ENCODE measurements at places on chromosomes 11 and 22.

- H3K4me3 ChIP-seq: no peak overlapping the region
- DNase-seq: no peak
- H3K27ac ChIP-seq: no peak overlapping the region
- H3K4me1 ChIP-seq: peaks cover 13% of the 10 kb centered on the region
Observed at GRCh38 chr11:60927600-60927999, 3.3 kb downstream of the TMEM132A start.

DNA sequence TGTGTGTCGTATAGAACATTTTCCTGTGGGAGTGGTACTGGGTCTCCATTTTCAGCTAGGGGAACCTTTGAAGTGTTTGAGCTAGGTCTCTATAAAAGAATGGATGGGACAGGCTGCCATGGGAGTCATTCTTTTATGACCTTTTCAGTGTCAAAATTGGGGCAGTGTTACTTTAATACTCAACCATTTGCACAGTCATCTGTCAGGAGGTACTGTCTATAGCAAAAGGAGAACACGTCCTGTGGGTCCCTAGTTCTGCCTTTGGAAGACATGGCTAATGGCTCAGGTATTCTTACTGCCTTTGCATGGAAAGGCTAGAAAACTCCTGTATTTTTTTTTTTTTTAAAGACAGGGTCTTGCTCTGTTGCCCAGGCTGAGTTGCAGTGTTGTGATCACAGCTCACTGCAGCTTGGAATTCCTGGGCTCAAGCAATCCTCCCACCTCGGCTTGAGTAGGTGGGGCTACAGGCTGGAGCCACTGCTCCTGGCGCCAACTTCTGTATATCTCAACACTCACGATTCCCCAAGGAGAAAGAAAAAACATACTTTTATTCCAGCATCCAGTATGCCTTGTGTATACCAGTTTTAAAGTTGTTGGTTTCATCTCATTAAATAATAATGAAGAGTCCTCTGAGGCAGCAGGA, 2.1 kb upstream of the ATF4 start:
- DNase-seq: no peak
- H3K4me1 ChIP-seq: peaks cover 14% of the 10 kb centered on the region
- peak overlapping the region; percentile 100 for H3K27ac ChIP-seq
- peaks cover 79% of the 10 kb centered on the region for H3K36me3 ChIP-seq
- H3K27me3 ChIP-seq: no peaks in the 10 kb centered on the region

DNA sequence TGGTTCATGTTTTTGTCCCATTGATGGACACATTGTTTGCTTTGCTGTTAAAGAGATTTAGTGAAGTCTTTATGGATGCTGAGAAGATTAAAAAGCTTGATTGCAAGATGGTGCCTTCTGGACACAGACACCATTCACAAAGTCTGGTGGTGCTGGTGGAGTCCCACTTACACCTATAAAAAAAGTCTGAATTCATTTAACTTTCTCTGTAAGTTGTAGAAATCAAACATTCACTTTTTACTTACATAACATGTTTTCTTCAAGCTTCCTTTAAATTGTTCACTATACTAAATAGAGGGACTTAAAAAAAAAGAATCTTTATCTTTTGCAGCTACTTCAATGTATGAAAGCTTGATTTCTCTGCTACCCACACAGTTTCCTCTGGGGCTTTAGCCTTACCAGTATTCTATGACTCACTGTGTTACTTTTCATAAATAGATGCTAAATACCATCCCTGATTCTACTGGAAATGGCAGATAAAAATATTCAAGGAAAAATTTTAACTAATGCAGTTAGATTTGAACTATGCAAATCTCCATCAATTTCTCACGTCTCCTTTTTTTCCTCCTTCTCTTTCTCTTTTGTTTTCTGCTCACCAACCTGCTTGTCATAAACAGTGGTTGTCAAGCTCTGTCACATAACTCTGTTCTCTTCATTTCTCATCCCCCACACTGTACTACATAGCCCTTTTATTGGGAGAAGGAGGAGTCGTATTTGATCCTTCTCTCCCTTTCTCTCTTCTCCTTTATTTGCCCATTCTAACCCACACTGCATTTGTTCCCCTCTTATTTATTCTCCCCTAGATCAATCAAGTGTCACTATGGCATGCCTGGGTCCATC, 89.7 kb downstream of the FAM76B start:
- no peak overlapping the region for H3K27ac ChIP-seq
- no peak for DNase-seq
- peaks cover 13% of the 10 kb centered on the region for H3K4me1 ChIP-seq
- no peaks in the 10 kb centered on the region for H3K27me3 ChIP-seq
- H3K4me3 ChIP-seq: no peak overlapping the region

DNA sequence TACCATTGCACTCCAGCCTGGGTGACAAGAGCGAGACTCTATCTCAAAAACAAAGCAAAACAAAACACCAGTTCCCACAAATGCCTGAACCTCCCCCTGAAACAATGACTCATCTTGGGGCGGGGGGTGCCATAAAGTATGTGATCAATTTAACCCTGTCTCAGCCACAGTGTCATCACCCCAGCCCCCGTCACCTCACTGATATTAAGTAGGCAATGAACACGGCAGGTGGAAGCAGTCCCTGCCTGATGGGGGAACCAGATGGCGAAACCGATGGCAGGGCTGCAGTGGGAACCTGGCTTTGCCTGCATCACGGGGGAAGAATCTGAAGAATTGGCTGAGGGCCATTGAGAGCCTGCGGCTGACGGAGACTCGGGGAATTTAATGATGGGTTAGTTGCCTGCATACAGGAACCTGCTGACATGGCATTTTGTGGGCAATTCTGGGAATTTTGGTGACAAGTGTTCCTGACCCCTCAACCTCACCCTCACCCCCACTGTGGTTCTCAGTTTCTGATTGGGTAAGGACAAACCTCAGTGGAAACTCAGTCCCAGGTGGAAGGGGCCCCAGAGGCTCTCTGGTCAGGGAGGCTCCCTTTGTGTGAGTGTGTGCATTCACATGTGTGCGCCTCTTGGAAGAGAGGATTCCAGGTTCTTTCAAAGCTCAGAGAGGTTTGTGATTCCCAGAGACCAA, 39.1 kb upstream of the SHISAL1 start:
- DNase-seq: peak; percentile 95
- H3K4me1 ChIP-seq: peaks cover 19% of the 10 kb centered on the region
- peak overlapping the region; percentile 74 for H3K27ac ChIP-seq
- H3K36me3 ChIP-seq: no peaks in the 10 kb centered on the region
- H3K27me3 ChIP-seq: peaks cover under 1% of the 10 kb centered on the region

DNA sequence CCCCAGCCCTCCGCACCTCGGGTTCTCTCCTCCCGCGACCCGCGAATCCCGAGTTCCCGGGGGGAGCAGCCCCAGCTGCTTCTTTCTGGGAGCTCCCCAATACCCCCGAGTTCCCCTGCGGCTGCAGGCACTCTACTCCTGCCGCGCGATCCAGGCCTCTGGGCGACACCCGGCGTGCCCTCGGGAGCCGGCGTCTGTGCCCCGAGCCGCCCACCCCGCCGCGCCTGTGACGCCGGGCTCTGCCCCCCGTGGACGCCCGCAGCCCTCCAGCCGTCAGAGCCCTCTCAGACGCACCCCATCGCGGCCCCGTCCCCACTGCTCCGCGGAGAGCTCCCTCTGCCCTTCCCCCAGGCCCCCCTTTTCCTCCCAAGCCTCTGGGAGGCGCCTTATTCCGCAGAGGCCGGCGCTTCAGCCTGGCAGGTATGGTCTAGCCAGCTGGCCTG, 422 bp downstream of the GLB1L2 start:
- H3K4me3 ChIP-seq: peak overlapping the region; percentile 76
- H3K27ac ChIP-seq: no peak overlapping the region
- DNase-seq: peak; percentile 6
- no peaks in the 10 kb centered on the region for H3K27me3 ChIP-seq
- peaks cover 12% of the 10 kb centered on the region for H3K4me1 ChIP-seq
- H3K36me3 ChIP-seq: peaks cover 14% of the 10 kb centered on the region

GRCh38 chr11:3605771-3606203, 36.0 kb downstream of the ART5 start:
- no peak for DNase-seq
- no peak overlapping the region for H3K4me3 ChIP-seq
- peaks cover 6% of the 10 kb centered on the region for H3K27me3 ChIP-seq
- H3K27ac ChIP-seq: no peak overlapping the region

GRCh38 chr11:96373826-96374225, 15.9 kb downstream of the CCDC82 start:
- no peaks in the 10 kb centered on the region for H3K4me1 ChIP-seq
- H3K4me3 ChIP-seq: no peak overlapping the region
- H3K36me3 ChIP-seq: peaks cover 5% of the 10 kb centered on the region

GRCh38 chr22:48984639-48985038, 843.0 kb downstream of the BRD1 start:
- H3K27ac ChIP-seq: no peak overlapping the region
- H3K4me3 ChIP-seq: no peak overlapping the region
- no peak for DNase-seq
- H3K4me1 ChIP-seq: no peaks in the 10 kb centered on the region
- H3K36me3 ChIP-seq: no peaks in the 10 kb centered on the region
- H3K27me3 ChIP-seq: no peaks in the 10 kb centered on the region

GRCh38 chr11:70315716-70316115, 45.2 kb downstream of the PPFIA1 start:
- DNase-seq: no peak
- H3K4me3 ChIP-seq: no peak overlapping the region
- H3K36me3 ChIP-seq: peaks cover 49% of the 10 kb centered on the region
- H3K4me1 ChIP-seq: peaks cover 5% of the 10 kb centered on the region
- H3K27ac ChIP-seq: no peak overlapping the region
- H3K27me3 ChIP-seq: no peaks in the 10 kb centered on the region

- H3K27me3 ChIP-seq: peaks cover 6% of the 10 kb centered on the region
- DNase-seq: no peak
- no peak overlapping the region for H3K27ac ChIP-seq
Observed at GRCh38 chr11:76151556-76152085, 54.7 kb downstream of the WNT11 start.

DNA sequence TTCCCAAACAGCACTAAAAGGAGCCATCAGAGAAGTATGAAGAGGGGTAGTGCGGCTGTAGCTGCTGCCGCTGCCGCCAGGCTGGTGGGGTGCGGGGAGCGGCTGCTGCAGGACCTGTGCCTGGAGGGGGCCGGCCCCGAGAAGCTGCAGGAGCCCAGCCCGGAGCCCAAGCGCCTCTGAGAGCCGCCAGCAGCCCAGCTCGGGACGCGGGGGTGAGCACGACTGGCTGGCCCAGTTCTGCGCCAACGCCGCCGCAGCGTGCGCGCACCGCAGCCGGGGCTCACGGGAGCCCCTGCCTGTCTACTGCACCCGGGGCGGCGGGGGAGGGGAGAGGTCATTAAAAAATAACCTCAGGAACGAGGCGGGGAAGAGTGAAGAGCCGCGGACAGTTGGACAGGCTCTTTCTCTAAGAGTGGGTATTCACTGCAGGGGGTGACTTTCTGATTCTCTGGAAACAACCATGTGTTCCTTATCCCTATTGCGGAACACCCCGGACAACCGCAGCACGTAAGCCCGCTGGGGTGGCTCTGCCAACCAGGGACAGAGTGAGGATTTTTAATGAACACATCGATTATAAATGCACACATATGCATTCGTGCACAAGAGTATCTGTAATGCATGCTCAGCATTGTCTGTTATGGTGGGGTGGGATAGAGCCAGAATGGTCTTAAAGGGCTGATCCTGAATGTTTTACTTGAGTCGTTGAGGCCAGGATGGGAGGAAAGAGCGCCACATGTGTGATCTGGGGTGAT, 453 bp downstream of the GAS2 start:
- DNase-seq: no peak
- no peak overlapping the region for H3K27ac ChIP-seq
- no peaks in the 10 kb centered on the region for H3K36me3 ChIP-seq
- peaks cover 74% of the 10 kb centered on the region for H3K27me3 ChIP-seq
- H3K4me1 ChIP-seq: no peaks in the 10 kb centered on the region
- H3K4me3 ChIP-seq: no peak overlapping the region

- H3K4me3 ChIP-seq: no peak overlapping the region
- no peak for DNase-seq
Observed at GRCh38 chr22:44305888-44306287, 6.9 kb downstream of the SHISAL1 start.

DNA sequence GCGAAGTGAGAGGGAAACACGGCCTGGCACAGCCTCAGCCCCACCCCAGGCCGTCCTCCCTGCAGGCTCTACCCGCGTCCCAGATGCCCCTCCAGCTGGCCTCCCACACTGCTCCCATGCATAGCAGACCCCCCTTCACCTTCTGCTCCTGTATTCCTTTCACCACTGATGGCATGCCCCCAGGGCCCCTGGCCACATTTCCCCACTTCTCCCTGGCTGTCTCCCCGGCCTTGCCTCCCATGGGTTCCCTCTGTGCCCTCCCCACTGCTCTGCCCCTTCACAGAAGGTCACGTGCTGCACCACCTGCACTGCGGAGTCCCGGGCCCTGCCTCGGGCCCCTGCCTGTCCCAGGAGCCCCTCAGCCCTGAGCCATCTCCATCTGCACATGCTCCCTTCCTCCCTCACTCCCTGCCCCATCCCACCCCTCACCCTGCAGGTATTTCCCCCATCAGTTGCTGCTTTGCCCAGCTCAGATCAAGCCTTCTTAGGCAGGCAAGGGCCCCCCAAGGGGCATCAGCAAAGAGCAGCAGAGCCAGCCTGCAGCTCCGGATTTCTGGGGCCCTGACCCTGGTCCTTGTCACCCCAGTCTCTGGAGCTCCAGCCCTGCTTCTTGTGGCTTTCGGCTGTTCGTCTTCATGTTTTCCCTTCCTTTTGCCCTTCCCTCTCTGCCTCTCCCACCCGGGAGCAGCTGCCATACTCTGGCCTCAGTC, 46.4 kb downstream of the GAB4 start:
- H3K27me3 ChIP-seq: no peaks in the 10 kb centered on the region
- no peak overlapping the region for H3K4me3 ChIP-seq
- DNase-seq: no peak
- H3K27ac ChIP-seq: no peak overlapping the region
- no peaks in the 10 kb centered on the region for H3K4me1 ChIP-seq
- H3K36me3 ChIP-seq: no peaks in the 10 kb centered on the region

- H3K36me3 ChIP-seq: peaks cover 69% of the 10 kb centered on the region
- peaks cover 4% of the 10 kb centered on the region for H3K4me1 ChIP-seq
- H3K4me3 ChIP-seq: no peak overlapping the region
Observed at GRCh38 chr22:46381142-46381541, 45.6 kb downstream of the TRMU start.

DNA sequence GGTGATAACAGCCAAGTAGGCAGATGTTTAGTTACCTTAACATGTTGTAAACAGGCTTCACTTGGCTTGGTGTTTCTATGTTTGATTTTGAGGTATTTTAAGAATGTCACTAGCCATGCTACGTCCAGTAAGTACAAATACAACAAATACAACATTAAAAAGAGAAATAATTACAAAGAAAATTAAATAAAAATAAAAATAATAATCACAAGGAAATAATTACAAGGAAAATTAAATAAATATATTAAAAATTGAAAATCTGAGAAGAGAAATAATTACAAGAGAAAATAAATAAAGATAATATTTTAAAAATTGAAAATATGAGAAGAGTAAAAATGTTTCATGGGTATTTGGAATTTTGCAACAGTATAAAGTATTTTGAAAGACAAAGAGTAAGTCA, 103.9 kb downstream of the GUCY1A2 start:
- no peaks in the 10 kb centered on the region for H3K4me1 ChIP-seq
- no peak overlapping the region for H3K27ac ChIP-seq
- no peaks in the 10 kb centered on the region for H3K27me3 ChIP-seq
- no peak for DNase-seq

Measured in MCF 10A (cell line).